NAMALWA (cell line): ENCODE measurements at places on chromosomes 12 and 14.

GRCh38 chr12:4272424-4273272, 914 bp upstream of the CCND2 start:
- no peak for DNase-seq

GRCh38 chr14:102282751-102283465, 22.1 kb downstream of the MOK start:
- no peak for DNase-seq

- DNase-seq = no peak
Observed at GRCh38 chr12:22268973-22269372, 65.5 kb downstream of the ST8SIA1 start.

DNA sequence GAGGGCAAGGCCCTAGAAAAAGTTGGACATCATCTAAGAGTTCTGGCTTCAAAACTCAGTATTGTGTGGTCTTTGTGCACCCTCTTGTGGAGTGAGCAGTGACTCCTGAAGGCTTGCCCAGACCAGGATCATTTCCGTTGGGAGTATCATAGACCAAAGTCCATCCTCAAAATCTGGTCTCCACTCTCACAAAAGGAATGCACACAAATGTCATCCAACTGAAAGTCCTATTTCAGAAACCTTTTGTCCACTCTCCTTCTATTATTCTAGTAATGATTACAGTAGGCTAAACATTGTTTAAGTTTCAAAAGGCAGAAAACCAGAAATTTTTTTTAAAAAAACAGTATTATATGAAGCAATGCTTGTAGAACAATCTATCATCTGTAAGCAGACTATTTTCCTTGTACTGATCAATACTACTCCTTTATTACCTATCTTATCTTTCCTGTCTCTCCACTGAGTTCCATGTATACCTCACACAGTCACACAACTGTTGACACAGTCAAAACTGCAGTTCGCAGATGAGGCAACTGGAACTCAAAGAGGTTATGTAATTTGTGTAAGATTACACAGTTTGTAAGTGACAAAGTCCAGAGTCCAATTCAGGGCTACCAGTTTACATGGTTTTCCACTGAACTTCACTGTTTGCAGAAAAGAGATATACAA, 41.4 kb downstream of the COX16 start:
- peak; percentile 1 for DNase-seq

- no peak for DNase-seq
Observed at GRCh38 chr14:54568821-54569595, 2.1 kb downstream of the SAMD4A start.

DNA sequence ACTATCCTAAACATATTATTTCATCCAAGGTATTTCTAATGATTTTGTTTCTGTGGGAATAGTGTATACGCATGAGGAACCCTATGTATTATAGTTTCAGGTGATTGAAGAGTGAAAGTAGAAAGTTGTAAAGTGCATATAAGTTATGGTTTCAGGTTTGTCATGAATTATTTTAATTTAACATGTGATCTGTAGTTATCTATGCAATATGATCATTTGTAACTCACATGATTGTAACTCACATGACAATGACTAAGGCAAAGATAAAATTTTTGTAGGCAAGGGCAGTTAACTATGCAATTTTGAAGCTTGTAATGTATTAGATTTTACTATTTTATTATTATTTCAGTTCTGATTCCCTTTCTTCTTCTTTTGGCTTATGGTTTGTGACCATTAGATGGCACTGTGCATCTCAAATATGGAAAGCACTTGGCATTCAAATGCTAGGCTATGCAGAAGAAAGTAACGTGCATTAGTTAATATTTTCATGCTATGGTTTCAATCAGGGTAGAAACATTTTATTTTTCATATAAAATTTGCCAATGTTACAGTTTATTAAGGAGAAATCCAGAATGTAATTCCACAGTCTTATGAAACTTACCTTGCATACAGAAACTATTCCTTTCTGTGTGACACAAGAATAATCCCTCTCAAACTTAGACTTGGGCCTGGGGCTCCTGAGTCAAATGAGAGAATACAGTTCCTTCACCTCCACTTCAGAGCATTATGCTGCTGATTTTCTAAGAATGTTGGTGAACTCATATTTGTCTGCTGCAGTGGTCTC, 15.8 kb upstream of the TMEM30B start:
- peak; percentile 55 for DNase-seq

DNA sequence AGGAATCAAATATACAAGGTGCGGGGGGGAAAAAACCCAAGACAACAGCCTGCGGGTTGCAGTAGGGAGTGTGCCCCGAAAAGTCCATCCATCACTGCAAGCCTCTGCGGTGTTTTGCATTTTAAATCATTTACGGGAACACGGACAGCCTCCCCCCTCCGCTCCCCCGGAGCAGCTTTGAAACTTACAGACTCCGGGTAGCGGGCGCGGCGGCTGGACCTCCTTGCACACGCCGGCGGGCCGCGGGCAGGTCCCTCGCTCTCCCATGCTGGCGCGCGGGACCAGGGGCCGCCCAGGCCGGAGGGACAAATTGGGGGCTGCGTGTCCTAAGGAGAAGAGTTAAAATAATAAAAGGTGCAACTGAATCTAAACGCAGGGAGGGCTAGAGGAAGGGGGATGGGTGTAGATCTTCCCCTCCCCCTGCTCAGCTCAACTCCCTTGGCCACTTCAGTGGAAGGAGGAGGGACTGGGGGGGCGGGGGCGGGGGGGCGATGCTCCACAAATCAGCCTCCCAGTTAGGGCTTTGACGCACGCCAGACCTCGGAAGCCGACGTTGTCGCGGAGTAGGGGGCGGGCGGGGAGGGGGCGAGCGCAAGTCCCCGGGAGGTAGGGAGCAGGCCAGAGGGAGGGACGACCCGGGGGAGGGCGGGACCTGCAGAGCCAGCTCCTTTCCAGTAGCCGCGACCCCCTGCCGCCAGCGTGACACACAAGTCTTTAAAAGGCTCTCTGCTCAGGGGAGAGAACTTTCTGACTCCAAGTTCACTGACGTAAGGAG, at the start of gene KCNJ8:
Gene KCNJ8 (minus strand): TSS at position 349 of the 775 bp plus-strand sequence. CDS start 1,090 bp downstream, outside the sequence.
- DNase-seq = no peak

DNA sequence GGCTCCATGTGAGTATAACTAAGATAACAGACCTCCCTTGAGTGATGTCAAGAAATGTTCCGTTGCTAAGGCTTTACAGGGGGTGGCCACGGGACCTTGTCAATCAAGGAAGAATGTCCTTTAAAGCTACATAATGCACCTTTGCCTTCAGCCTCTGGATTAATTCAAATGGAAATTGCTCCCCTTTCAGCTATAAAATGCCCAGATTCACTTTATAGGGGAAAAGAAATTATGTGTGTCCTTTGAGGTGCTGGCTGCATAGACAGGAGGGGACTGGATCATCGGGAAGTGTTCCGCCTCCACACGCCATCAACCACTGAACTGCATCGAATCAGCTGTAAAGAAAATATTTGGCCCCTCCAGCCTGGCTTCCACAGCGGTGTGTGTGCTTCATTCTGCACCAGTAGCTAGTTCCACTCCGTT, 415.4 kb downstream of the DPF3 start:
- DNase-seq = no peak

- DNase-seq = peak; percentile 3
Observed at GRCh38 chr14:94225460-94226378, 51.6 kb downstream of the PPP4R4 start.

GRCh38 chr12:15045451-15045850, 72.6 kb downstream of the PDE6H start:
- no peak for DNase-seq

DNA sequence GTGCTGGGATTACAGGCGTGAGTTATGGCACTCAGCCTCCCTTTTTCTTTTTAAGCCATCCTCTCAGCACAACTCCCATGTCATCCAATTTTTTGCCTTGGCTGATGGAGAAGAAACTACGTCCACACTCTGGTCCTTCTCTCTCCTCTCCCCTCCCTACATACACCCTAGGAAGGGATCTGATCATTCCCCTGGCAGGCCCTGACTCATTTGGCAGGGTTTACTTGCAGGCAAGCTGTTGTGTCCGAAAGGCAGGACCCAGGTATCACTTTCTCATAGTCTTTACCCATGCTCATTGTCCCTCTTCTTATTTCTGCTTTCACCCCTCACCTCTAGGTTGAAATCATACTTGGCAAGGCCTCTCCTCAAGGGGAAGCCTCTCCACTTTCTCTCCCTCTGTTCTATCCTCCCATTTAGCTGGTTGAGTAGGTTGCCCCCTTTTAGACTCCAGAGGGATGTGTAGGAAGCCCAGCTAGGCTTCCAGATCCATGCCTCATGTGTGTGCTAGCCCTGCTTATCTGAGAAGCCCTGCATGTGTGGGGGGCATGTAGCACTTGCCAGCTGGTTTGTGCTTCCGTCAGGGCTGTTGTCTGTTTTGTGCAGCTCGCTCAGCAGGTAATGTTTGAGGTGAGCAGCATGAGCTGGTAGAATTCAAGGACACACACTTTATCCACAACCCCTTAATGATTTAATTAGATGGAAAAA, 14.8 kb downstream of the GPR19 start:
- DNase-seq = no peak

GRCh38 chr14:73686901-73687300, 27.3 kb downstream of the PNMA1 start:
- no peak for DNase-seq

- DNase-seq = peak; percentile 79
Observed at GRCh38 chr12:23204933-23205778, 580.2 kb downstream of the ETNK1 start.

GRCh38 chr12:51590347-51591015, 552 bp upstream of the SCN8A start:
- DNase-seq = peak; percentile 78

- no peak for DNase-seq
Observed at GRCh38 chr14:52998376-52999015, 47.6 kb upstream of the FERMT2 start.

DNA sequence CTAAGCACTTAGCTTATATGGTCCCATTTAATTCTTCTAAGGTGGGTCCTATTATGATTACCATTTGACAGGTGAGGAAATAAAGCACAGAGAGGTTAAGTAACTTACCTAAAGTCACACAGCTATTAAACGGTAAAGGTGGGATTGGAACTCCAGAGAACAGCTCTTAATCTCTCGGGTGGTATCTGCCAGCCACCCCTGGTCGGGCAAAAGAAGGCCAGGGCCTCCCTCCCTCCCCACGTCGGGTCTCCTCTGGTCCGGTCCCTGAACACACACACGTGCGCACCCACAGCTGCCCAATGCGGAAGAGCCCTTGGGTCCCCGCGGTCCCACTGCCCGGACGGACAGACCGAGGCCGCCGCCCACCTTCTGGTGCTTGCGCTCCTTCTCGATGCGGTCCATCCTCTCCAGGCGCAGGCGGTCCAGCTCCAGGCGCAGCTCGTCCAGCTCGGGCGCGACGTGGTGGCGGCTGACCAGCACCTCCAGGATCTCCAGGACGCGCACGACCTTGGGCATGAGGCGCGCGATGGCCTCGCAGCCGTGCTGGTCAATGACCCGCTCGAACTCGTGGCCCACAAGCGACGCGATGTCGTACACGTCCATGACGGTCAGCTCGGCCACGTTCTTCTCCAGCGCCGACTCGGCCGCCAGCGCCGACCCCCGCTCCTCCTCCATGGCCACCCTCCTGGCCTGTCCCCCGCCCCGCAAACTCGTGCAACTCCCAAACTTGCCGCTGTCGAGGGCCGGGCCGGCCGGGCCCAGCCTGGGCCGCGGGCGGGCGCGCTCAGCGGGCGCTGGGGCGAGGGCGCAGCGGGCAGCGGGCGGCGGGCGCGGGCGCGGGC, 490 bp downstream of the RILPL1 start:
- DNase-seq = no peak

- DNase-seq = no peak
Observed at GRCh38 chr14:81555051-81555450, 21.4 kb upstream of the SEL1L start.

- peak; percentile 72 for DNase-seq
Observed at GRCh38 chr12:68932128-68932960, 627 bp downstream of the CPM start.

- DNase-seq = peak; percentile 83
Observed at GRCh38 chr12:32455607-32456071, 56.3 kb downstream of the FGD4 start.

DNA sequence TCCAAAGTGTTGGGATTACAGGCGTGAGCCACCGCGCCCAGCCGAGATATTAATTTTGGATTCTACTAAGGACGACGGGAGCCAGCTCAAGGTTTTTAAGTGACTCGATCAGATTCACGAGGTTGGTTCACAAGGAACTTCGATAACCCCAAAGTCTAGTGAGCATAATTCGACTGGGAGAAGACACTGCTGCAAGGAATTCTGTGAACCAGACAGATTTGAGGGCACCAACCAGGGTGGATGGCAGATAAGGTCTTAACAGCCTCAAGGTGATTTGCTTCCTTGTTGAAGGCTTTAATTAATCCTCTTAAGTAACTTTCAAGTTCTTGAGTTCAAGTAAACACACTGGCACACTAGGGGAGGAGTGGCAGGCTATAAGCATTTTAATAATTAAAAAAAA, 1.1 kb upstream of the KLHDC2 start:
- DNase-seq = peak; percentile 4

GRCh38 chr12:2226641-2227040, 173.9 kb downstream of the CACNA1C start:
- no peak for DNase-seq

- peak; percentile 46 for DNase-seq
Observed at GRCh38 chr14:21136024-21136423, 19.8 kb downstream of the OR5AU1 start.

GRCh38 chr14:67763158-67763822, 53.1 kb downstream of the ZFYVE26 start:
- no peak for DNase-seq

DNA sequence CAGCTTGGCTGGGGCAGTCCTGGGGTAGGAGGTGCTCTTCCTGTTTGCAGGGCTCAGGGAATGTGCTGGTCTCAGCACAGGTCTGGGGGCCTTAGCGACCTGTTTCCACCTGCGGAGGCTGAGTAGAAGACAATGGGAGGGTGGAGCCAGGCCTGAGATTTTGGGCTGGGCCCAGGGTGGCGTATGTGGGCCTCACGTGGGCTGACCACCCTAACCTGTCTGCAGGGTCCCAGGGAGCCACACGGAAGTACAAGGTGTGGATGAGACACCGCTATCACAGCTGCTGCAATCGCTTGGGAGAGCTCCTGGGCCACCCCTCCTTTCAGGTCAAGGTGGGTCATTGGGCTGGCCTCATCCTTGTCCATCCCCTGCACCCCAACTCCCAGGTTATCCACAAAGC, 1.1 kb downstream of the NOC4L start:
- DNase-seq = no peak

DNA sequence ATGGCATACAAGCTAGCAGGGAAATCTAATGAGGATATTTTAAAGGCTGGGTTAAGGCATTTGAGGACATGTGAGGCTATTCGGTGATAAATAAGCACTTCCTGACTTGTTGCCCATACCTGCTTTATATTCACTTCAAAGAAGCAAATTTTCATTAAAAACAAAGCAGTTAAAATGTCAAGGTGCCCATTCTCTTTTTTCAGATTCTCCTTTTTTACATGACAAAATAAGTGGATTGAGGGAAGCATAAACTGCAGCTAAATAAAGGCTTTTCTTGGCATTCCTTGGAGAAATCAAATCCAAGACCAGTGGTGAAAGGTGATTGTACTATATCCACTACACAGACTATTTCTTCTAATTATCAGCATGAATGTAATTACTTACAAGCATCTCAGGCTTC, 166.9 kb downstream of the PTCSC3 start:
- no peak for DNase-seq
